GM12891 (cell line): ENCODE measurements at places on chromosomes 6 and 20.

DNA sequence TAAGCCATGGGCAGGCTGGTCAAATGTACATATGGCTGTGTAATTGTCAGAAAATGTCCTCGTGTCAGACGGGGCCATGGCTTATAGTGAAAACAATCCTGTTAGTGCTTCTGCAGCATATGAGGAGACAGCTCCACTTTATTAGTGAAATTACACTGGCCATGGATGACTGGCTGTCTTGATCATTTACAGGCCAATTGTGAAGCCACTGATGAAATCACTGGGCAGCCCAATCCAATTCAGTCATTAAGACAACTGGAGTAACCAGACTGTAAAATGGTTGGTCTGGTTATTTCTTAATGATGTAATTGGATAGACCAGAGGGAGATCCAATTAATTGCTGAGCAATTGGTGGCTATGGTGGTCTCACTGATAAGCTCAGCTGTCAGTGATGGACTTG is 749.5 kb downstream of the KIF16B start:
- DNase-seq = no peak

GRCh38 chr6:29557320-29557719 is 2.2 kb downstream of the UBD start:
- DNase-seq = no peak

DNA sequence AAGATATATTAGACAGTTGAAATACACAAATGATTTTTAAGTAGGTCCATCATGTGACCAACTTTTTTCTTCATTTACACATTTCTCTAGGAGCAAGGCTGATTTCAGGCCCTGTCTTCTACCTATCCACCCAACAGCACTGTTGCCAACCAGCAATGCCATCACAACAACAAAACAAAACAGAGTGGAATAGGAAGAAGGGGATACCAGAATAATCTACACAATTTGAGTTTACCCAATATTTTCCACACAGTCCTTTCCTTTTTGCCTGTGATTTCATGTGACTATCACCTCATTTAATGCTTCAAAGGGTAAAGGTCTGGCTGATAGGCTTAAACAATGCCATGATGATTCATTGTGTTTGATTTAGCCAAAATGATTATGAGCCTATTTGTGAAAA is 94.9 kb downstream of the MTFR2 start:
- no peak for DNase-seq

GRCh38 chr6:133756078-133756695 is 132.7 kb upstream of the TCF21 start:
- DNase-seq = no peak

- DNase-seq = no peak
Observed at GRCh38 chr20:16040742-16041141, 532.5 kb downstream of the KIF16B start.

DNA sequence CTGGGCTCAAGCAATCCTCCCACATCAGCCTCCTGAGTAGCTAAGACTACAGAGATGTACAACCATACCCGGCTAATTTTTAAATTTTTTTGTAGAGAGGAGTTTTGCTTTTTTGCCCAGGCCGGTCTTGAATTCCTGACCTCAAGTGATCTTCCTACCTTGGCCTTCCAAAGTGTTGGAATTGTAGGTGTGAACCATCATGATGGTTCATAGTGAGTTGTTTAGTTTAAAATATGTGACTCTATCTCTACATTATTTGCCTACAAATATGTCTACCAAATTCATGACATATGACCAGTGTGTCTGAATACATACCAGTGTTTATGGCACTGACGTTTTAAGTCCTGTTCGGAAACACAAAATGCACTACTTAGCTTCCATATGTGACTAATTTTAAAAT is 154.9 kb downstream of the GMPR start:
- DNase-seq = no peak

DNA sequence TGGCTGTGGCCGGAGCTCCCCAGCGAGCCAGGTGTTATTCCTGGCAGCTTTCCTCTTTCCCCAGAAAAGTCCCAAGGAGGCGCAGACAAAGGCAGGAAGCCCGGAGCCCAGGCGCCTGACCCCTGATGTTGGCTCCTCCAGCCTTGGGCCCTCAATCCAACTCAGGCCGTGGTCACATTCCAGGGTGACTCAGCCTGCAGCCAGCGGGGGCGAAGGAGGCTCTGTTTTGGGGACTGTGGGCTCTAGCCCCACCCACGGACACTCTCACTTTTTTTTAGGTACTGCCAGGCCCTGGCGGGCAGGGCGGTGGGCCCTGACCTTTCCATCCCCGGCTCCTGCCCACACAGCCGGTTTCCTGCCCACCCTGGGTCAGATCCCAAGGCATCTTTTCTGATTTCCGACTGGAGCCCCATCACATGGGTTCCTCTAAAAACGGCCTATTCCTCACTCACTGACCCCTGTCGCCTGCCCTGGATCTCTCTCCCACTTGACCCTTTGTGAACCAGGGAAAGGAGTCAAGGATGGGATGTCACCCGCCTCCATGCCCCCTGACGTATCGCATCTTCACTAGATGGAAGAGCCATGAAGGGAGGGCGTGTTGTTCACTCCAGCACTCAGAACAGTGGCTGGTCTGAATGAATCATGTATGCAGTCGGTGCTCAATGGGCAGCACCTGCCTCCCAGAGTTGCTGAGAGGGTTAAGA is 5.5 kb downstream of the PTGIS start:
- no peak for DNase-seq

DNA sequence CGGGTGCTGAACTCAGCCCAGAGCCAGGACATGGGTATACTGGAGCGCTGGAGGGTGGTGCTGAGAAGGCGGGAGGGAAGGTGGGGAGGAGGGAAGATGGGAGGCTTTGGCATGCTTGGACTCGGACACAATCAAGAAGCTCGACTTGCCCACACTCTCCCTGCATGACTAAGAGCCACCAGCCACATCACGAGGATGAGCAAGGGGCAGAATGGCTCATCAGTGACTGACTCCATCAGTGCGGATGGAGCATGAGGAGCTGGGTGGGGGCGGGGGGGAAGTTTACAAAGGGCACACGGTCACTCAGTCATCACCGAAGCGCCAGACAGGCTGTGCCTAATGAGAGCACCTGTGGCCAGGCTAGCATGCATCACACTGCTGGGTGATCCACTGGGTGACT is 222.8 kb downstream of the KIF16B start:
- DNase-seq = no peak

DNA sequence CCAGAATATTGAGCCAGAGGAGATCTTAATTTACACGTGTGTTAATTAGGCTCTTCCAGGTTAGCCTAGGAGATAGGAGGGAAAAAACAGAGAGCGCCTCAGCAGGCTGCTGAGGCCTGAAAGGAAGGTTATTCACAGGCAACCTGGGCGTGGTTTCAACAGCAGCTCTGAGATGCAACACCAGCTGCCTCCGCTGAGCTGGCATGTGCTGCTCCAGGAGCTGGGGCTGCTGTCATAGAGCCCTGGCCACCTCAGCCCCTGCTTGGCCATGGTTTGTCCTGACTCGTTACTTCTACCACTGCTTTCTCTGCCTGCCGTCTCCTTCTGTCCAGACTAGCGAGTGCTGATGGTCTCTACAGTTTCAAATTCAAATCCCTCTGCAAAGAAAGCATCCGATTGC is 32.4 kb upstream of the RPP40 start:
- DNase-seq = no peak

DNA sequence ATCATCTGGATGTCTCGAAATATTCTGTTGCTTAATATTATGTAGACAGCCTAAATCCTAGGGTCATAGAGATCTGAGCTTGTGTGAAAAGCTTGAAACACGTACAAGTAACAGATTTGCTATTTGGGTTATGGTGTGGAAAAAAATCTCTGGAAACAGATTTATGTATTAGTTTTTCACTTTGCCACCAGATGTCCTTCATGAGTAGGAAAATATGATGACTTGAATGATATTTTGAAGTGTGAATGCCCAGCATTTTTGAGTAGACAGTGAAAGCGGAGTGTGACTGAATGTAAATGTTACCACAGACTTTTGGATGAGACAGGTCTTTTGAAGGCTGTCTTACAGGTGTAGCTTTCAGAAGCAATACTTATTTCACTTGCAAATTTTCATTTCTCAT is 4.2 kb upstream of the BMP6 start:
- DNase-seq = no peak

GRCh38 chr6:96520171-96521115 is 1.2 kb upstream of the UFL1 start:
- no peak for DNase-seq

- no peak for DNase-seq
Observed at GRCh38 chr6:129208415-129209034, 325.6 kb downstream of the LAMA2 start.

DNA sequence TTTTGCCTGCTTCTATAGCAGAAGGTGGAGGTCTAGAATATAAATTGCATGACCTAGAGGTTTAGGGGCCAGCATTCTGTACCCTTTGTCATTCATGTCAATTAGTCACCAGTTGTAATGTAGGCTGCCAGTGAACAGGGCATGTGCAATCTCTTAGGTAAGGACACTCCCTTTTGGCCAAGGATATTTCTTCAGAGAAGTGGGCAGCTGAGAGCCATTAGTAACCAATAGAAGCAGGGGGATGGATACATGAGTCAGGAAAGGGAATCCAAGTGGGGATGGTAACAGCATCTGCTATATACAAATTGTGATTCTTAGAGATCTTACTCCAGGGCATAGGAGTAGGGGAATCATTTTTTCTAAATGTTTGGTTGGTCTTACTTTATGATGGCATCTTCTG is 494.2 kb upstream of the JAG1 start:
- no peak for DNase-seq
